Stimulated activated CD8-positive, alpha-beta memory T cell treated with anti-CD3 and anti-CD28 coated beads, Interleukin-15, amount 100 ng/mL, for 4 hours (primary cell): ENCODE measurements at places on chromosomes 7 and 10.

DNA sequence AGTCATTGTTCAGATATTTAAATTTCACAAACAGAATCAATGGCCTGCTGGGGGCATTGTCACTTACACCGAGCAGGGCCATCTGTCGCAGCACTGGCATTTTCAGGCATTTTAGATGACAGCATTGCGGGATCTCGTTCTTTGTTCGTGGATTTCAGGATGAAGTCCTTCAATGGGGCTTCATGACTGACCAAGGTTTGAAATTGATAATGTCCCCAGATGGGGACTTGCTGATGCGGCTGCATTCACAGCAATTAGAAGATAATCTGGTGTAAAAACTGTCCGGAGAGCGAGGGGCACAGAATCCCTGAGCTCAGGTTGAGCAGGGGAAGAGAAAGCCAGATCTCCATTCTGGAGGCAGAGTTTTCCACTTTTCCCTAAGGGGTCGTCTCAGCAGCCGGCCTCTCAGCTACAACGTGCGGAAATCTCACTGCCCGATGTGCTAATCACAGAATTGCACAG, 1.9 kb upstream of the C7orf33 start:
- DNase-seq, result no peak

GRCh38 chr7:156650042-156650441, 9.5 kb downstream of the RNF32 start:
- DNase-seq, result no peak

GRCh38 chr7:121752706-121753105, 120.3 kb upstream of the PTPRZ1 start:
- DNase-seq, result no peak

DNA sequence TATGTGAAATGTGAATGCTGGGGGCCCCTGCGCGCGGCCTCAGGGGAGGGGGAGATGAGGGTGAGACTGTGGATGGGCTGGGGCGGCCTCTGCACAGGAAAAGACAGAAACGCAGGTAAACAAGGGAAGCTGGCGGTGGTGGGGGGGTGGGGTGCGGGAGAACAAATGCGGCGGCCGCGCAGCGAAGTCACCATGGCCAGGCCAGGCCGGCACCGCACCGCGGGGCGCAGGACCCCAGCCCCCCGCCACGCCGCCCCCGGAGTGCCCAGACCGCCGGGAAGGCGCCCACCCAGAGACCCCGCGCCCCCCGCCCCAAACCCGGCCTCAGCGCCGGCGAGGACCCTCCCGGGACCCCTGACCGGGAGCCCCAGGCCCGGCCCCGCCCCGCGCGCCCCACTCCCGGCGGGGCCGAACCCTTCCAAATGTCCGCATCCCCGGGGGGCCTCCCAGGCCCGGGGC, 14.5 kb upstream of the DNAAF5 start:
- no peak for DNase-seq

GRCh38 chr10:70849582-70850016, 33.9 kb downstream of the SGPL1 start:
- no peak for DNase-seq

- no peak for DNase-seq
Measured at GRCh38 chr7:1329966-1330800, 97.5 kb downstream of the UNCX start.

DNA sequence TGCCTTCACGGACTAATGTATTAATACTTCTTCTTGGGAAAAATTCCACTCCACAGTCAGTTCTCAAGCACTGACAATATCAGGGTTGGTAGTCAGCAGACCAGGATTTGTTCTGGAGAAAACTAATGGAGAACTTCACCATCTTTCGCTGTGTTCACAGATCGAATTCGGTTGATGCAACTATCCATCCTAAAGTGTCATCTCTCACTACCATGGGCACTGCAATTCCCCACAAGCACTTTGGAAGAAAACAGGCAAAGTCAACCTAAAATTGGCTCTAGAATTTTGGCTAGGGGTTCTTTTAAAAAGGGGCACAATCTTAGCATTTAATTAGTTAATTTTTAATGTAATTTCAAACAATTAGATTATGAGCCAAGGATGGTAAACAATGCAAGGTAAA, 164.4 kb downstream of the HGF start:
- DNase-seq, result no peak

DNA sequence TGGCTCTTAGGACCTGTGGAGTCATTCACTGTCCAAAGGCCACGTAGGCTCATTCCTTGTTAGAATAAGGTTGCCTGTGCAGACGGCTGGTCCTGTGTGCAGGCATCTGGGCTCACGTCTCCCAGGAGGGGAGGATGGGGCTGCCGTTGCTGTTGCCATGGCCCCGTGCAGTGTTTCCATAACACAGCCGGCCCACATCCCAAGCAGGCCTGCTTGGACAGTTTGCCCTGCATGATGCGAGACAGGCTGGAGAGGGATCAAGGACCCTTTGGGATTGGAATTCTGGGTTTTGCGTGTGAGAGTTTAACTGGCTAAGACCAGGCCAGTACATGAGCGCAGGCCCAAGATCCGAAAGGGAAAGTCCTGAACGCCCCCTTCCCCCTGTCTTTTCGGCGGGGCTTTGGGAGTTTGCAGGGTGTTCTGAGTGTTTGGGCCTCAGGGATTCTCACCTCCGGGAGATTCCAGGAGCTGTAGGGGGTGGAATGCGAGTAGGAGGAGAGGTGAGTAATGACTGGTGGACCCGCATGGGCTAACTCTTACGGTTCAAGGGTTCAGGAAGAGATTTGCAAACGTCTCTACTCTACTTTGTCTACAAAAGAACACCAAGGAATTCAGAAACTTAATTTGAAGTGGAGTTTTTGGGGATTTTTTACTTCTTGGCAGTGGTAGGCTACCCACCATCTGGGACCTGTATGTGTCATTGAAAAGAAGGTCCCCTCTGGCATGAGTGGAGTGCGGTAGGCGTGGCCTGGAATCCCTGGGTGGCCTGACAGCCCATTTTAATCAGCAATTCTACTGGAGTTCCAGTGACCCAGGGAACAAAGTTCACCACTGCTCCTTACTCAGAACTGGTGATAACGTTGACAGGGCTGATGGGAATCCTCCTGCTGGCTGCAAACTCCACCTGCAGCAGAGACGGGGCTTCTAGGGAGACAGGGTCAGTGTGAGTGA, 125.4 kb downstream of the ITIH5 start:
- no peak for DNase-seq

- no peak for DNase-seq
Measured at GRCh38 chr10:113091920-113092319, 141.9 kb downstream of the TCF7L2 start.

- DNase-seq, result no peak
Measured at GRCh38 chr10:58414270-58415041, 29.2 kb downstream of the TFAM start.

DNA sequence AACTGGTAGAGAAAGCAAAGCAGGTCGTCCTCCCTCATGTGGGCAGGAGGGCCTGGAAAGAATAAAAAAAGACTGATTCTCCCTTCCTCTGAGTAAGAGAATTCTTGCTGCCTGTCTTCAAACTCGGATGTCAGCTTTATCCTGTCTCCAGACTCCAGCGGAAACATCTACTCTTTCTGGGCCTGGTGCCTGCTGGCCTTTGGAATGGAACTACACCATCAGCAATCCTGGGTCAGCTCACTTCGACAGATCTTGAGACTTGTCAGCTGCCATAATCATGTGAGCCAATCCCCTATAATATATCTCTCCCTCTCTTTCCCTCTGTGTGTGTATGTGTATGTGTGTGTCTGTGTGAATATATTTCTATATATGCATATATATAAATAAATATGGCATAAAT, 411.0 kb upstream of the DPP6 start:
- DNase-seq, result no peak

DNA sequence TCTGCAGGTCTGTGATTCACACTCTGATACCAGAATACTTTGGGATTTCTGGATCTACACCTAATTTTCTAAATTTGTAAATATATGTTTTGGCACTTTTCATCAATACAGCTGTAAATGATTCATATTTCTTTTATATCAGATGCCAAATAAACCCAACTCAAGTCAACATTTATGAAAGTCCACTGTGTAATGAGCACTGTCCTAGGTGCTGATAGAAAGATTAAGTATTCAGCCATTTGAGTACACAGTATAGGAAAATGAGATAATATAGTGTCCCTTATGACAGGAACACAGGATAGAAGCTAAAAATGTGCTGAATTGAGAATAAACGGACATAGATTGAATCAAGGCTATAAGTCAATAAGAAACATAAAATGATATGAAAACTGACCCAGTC, 6.4 kb downstream of the ANXA7 start:
- no peak for DNase-seq

- no peak for DNase-seq
Measured at GRCh38 chr10:44574596-44575480, 189.9 kb upstream of the CXCL12 start.

DNA sequence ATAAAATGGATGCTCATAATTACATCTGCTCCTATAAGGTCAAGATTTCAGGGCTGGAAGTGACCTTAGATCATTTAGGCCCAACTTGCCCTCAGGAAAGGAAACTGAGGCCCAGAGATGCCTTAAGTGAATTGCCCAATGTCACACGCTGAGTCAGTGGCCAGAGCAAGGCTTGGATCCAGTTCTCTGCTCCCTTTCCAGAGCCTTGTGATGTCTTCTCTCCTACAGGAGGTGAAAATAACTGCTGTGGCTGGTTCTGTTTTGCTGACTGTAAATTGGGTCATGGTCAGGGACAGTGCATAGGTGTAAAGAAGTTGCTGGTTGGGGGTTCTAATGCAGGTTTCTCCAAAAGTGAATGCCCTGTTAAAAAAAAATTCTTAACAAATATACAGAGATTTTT, 91.3 kb downstream of the TCF7L2 start:
- DNase-seq, result no peak

GRCh38 chr10:132167041-132167674, 19.6 kb upstream of the DPYSL4 start:
- DNase-seq, result no peak

GRCh38 chr7:30708983-30709382, 26.7 kb upstream of the CRHR2 start:
- no peak for DNase-seq

GRCh38 chr10:70576803-70577517, 25.6 kb downstream of the PRF1 start:
- DNase-seq, result no peak

DNA sequence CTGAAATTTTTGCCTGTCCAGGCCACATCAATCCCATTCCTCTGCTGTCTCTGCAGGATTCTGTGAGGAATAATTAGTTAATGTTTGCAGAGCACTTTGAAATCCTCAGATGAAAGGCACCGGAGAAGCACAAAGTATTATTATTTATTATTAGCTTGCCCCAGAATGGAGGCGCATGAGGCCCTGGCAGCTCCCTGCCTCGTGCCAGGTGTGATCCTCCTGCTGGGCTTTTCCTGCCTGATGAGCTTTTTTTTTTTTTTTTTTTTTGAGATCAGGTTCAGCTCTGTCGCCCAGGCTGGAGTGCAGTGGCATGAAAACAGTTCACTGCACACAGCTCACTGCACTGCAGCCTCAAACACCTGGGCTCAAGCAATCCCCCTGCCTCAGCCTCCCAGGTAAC, 65.2 kb downstream of the TCF7L2 start:
- DNase-seq, result no peak

- no peak for DNase-seq
Measured at GRCh38 chr7:91165006-91165845, 99.0 kb upstream of the FZD1 start.

GRCh38 chr10:112526139-112526538, 79.1 kb downstream of the VTI1A start:
- no peak for DNase-seq

GRCh38 chr7:67392596-67393438, 396.2 kb downstream of the TYW1 start:
- no peak for DNase-seq

GRCh38 chr7:767941-768731, 41.1 kb upstream of the PRKAR1B start:
- peak; percentile 19 for DNase-seq

GRCh38 chr7:74674166-74674565, 16.6 kb downstream of the GTF2I start:
- DNase-seq, result no peak

GRCh38 chr7:95599069-95599468, 2.8 kb upstream of the PDK4 start:
- DNase-seq, result no peak

GRCh38 chr7:24384362-24385030, 100.5 kb downstream of the NPY start:
- no peak for DNase-seq

DNA sequence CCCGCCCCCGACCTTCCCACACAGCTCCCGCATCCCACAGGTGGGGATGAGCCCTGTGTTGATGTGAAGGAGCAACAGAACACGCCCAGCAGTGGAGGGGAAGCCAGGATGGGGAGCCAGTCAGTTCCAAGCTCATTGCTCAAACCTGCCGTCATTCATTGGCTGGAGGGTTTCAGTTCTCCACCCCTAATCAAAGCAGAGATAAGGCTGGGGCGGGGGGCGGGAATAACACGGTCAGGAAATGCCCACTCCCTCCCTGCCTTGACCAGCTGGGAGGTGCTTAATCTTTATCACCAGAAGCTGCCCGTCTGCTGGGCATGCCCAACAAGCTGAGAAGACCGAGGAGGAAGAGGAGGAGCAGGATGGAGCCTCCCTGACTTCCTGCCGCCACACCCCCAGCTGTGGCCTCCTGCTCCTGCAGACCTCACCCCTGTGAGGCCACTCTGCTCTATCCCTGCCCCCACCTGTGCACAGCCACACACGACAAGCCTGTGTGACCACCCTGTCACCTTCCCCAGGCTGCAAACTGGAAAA, 265.1 kb downstream of the ZEB1 start:
- DNase-seq, result no peak

DNA sequence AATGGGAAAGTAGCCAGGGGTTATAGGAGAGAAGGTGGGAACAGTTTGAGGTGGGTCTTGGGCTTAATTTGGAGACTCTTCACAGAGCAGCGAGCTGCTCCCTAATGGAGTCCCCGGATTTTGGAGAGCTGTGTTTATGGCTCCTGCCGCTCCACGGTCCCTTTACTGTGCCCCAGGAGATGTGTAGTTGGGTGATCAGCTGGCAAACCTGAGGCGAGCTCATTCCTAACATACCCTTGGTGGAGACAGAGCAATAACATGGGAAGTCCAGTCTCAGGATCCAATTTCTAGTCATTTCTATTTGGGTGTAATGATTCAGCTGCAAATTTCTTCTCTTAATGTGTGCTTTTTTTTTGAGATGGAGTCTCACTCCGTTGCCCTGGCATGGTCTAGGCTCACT, 1.5 kb downstream of the GARIN1A start:
- no peak for DNase-seq

- no peak for DNase-seq
Measured at GRCh38 chr7:115300231-115300870, 378.5 kb downstream of the MDFIC start.

DNA sequence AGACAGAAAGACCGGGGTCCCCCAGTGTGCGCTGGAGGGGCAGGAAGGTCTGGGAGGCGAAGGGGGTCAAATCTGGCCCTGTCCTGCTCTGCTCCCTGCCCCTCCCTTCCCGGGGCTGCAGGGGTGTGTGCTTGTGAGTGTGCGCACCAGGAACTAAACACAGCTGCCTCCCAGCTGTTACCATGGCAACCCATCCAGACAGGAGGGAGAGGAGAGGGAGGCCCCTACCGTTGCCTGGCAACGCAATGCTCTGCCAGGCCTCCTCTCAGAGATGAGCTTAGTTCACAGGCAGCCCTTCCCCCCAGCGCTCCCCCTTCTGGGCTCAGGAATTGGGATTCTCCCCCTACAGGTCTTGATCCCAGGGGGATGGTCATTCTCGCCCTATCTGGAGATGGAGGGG, 6.1 kb downstream of the NYAP1 start:
- DNase-seq, result no peak
